Fibroblast of pulmonary artery (primary cell): ENCODE measurements at places on chromosomes 4 and X.

GRCh38 chr4:73606465-73606974 is 13.7 kb downstream of the RASSF6 start:
- no peak for DNase-seq

DNA sequence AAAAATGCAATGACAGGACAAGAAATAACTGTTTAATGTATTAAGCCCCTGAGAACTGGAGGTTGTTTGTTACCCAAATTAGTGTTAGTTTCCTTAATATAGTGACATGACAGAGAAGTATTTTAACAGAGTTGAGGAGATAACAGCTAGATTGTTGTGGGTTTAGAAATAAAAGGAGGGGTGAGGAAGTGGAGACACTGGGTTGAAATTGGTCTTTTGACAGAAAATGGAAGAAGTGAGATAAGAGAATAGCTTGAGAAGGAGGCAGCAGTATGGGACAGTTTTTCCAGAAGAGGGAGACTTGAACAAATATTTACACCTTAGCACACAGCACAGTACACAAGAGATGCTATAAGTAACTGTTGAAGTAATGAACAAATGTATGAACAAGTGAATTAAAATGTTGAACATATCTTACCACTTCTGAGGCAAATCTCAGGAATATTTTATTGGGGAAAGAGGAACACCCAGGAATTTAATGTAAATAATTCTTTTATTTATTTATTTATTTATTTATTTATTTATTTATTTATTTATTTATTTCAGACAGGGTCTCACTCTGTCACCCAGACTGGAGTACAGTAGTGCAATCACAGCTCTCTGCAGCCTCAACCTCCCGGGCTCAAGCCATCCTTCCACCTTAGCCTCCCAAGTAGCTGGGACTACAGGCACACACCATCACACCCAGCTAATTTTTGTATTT is 58.0 kb upstream of the EGFL6 start:
- no peak for DNase-seq

GRCh38 chr4:80731436-80731835 is 299.1 kb upstream of the BMP3 start:
- no peak for DNase-seq

DNA sequence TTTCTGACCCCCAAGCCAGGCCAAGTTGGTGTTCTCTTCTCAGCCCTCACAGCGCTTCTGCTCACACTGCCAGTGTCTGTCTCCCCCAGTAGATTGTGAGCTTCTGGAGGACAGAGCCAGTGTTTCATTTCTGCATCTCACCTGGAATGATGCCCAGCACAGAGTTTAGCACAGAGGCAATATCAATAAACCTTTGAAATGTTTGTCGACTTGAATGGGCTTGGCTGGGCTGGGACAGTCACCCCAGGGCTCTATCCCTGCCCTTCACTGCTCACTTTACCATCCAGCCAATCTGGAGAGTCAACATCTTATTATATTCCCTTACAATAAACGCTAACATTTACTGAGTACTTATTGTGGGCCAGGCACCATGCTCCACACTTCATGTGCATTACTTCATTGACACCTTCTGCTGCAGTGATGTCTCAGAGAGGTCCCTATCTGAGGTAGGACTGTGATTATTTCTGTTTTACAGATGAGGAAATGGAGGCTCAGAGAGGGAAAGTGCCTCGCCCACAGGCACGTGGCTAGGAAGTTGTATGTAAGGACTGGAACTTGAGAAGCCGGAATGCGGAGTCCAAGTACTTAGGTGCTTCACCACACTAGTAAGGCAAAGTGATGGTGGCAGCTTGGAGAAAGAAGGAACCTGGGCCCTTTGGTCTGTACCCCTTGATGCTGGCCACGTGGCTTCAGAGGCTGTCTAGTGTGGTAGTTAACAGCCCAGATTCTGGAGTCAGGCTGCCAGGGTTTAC is 19.5 kb downstream of the EFNB1 start:
- no peak for DNase-seq

- DNase-seq: peak; percentile 90
Observed at GRCh38 chr4:3346146-3346545, 53.3 kb downstream of the RGS12 start.

DNA sequence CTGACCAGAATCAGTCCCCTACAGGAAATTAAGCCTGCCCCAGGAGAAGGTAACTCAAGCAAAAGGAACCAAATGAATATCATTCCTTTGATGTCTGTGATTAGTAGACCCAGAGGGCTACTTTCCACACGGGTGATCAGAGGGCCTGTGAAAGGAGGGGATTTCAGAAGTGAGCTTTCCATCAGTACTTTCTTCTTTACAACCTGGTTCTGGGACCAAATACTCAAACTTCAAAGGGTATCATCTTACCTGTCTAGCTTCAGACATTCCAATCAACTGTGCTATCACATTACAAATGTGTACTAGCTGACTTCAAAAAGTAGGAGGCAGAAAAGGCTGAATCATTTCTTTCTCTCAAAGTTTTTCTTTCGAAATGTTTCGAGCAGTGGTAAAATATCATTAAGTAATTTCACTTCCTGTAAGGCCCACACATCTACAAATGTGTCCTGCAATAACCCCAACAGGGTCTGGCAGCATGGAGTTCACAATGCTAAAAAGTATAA is 23.9 kb downstream of the ACSL4 start:
- DNase-seq: peak; percentile 68

DNA sequence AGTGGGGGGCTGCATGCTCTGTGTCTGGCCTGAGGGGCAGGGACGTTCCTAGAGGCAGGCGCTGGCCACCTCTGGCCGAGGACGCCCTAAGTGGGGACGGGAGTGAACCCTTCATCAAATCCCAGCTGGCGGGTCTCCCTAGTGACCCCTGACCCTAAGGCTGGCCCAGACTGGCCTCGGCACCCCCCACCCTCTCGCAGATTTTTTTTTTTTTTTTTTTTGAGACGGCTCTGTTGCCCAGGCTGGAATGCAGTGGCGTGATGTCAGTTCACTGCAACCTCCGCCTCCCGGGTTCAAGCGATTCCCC is 988 bp upstream of the MXD4 start:
- DNase-seq: no peak

- peak; percentile 83 for DNase-seq
Observed at GRCh38 chr4:128573781-128574508, 235.6 kb upstream of the JADE1 start.

GRCh38 chrX:153877571-153878261 is 8.3 kb downstream of the L1CAM start:
- no peak for DNase-seq

DNA sequence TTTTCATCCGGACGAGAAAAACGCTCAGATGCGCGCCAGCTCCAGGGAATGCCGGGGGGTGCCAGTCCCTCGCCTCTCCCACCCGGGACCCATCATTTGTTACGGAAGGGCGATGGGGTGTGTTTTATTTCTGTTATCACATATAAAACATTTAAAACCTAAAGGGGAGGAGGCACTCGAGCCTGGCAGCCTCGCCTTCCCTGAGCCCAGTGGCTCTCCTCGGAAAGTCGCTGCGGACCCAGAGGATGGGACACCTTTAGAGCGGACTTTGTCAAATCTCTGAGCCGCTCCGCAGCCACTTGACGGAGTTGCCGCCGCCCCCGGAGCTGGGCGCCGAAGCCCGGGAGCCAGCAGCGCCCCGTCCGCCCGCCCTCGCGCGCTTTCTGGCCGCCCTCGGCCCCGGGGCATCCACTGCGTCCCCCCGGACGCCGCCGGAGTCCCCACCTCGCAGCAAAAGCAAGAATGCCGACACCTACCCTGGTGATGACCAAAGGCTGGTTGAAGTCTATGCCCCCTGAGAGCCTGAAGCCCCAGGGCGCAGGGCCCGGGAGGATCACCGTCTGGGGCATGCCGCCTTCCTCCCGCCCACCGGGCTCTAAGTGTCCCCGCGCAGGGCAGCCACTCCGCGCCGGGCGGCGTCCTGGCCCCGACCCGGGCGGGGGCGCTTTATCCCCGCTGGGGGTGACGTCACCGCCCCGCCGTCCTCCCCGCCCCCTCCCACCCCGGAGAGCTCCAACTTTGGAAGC is at the start of gene PDLIM3:
TSS of gene PDLIM3 (minus strand) at position 642 of the 746 bp plus-strand sequence. CDS start at position 569, 73 bp downstream.
- DNase-seq: peak; percentile 75

GRCh38 chr4:168199260-168199957 is 107.1 kb downstream of the ANXA10 start:
- no peak for DNase-seq

DNA sequence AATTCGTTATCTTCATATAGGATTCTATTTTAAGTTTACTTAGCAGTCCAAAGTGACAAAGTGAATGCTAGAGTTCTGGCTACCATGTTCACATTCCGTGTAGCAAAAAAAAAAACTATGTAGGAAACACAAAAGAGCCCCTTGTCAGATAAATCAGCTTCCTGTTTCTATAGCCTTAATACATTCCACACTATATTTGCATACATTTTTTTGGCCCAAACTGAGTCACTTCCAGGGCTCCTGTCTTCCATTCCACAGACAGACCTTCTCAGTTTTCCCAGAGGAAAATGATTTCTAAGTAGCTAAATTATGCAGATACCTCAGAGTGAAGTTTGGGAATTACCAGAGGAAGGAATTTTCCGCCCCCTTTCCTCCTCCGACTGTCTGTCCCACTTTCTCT is 841.9 kb upstream of the HS3ST1 start:
- peak; percentile 69 for DNase-seq

DNA sequence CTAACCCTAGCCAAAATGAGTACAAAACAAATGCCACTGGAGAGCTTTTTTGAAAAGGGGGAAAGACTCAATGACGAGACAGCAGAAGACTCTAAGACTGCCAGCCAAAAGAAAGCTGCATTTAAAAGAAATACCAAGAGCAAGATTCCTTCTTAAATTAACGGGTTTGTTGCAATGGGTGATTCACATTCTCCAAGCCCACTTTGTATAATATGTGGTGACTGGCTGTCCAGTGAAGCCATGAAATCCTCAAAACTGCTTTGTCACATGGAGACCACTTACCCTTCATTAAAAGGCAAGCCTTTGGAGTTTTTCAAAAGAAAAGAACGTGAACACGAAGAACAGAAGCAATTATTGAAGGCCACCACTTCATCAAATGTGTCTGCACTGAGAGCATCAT is 68.2 kb downstream of the MRPL1 start:
- no peak for DNase-seq

DNA sequence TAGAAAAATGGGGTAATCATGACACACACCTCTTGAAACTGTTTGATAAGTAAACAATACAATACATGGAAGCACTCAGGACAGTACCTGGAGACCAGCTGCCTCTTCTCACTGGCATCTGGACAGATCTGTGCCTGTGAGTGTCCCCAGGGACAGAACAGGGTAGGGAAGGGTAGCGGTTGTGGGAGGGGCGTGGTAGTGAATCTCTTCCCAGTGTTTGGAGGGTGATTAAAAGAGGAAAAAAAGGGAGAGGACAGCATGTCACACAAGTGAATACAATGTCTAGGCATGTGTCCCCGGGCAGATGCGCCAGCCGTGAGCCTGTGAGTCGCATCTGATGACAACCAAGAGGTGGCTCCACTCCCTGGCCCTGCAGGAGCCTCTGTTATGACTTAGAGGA is 138.8 kb upstream of the MSX1 start:
- DNase-seq: no peak

DNA sequence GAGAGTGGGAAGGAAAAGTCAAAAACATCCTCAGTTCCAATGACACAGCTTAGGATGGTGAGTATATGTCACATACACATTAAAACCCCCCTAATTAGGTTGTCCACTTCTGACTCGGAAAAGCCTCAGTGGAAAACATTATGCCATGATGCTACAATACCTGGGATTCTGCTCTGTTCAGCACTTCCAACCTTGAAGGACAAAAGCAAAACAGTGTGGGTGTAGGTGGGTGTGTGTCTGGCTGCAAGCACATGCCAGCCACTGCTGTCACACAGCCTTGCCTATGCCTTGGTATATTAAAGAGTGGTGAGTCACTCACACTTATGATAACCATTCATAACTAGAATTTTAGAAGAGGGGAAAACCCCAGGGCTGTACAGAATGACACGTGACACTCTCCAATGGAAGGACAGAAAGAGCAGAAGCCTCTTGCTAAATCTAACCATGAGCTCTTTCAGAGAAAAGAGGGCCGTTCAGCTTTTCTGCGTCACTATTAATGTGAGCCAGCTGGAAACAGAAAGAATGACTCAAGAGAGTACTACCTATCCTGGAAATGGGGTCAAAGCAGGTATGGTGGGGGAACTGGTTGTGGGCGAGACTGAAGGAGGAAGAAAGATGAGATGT is 159.6 kb downstream of the TET2 start:
- peak; percentile 2 for DNase-seq

GRCh38 chrX:135112096-135112729 is 8.1 kb downstream of the ETDB start:
- DNase-seq: peak; percentile 53

GRCh38 chr4:147461161-147461560 is 19.7 kb upstream of the EDNRA start:
- DNase-seq: no peak
